Thyroid gland (tissue), 4 donors: ENCODE measurements at places on chromosomes 7 and 10. TPM values are rescaled to one million over a fixed set of nuclear protein-coding genes. Genes with fewer than 3 reads are reported as not detected.
A peak's percentile ranks its signal among the peaks of the same experiment; 100 is the strongest.

The PAPOLB gene
- total RNA-seq: 1.4 TPM

The HMX2 gene
- total RNA-seq: not detected

The PRSS37 gene
- not detected for total RNA-seq

DNA sequence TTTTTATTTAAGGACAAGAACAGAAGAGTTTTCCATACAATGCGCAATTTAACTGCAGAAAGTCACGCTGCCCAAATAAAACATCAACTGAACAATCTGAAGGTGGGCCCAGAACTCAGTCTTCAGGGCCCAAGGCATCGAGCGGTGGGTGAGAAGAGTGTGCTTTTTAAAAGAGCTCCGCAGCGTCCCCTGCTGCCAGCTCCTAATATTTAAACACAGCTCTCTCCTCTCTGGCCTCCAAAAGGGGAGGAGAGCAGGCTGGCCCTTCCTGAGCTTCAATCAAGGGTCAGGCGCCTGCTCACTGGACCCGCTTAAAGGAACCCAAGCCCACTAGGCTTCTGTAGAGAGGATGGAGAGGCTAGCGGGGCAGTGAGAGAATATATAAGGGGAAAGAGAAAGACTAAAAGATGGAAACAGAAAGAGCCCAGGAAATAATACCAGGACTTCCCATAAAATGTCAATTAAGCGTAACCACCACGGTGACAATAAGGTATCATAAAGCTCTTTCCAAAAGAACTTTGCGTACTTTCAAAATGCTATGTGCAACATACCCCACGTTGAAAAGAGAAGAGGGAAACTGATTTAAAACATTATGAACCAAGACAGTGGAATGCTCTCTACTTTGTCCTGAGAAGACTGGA lies 2.8 kb downstream of the FAM53B start:
- peaks cover 75% of the 10 kb centered on the region for H3K4me1 ChIP-seq
- DNase-seq: peak; percentile 91
- H3K27me3 ChIP-seq: no peaks in the 10 kb centered on the region
- H3K36me3 ChIP-seq: no peaks in the 10 kb centered on the region
- H3K27ac ChIP-seq: peak overlapping the region; percentile 98

GRCh38 chr7:24690251-24690650 lies 67.0 kb downstream of the GSDME start:
- H3K27ac ChIP-seq: no peak overlapping the region
- H3K36me3 ChIP-seq: no peaks in the 10 kb centered on the region
- DNase-seq: no peak
- no peaks in the 10 kb centered on the region for H3K27me3 ChIP-seq

GRCh38 chr10:12561307-12561706 lies 212.0 kb downstream of the CAMK1D start:
- peaks cover 12% of the 10 kb centered on the region for H3K4me1 ChIP-seq
- DNase-seq: no peak
- no peak overlapping the region for H3K27ac ChIP-seq
- no peaks in the 10 kb centered on the region for H3K27me3 ChIP-seq

- no peak overlapping the region for H3K4me3 ChIP-seq
- H3K27me3 ChIP-seq: no peaks in the 10 kb centered on the region
- H3K36me3 ChIP-seq: no peaks in the 10 kb centered on the region
- H3K4me1 ChIP-seq: no peaks in the 10 kb centered on the region
- H3K27ac ChIP-seq: no peak overlapping the region
Observed at GRCh38 chr10:62106929-62107519, 161.6 kb downstream of the RTKN2 start.

- H3K27ac ChIP-seq: no peak overlapping the region
- H3K4me1 ChIP-seq: no peaks in the 10 kb centered on the region
- no peak for DNase-seq
- no peaks in the 10 kb centered on the region for H3K36me3 ChIP-seq
- H3K4me3 ChIP-seq: no peak overlapping the region
Observed at GRCh38 chr7:148021507-148022045, 569.0 kb upstream of the C7orf33 start.

DNA sequence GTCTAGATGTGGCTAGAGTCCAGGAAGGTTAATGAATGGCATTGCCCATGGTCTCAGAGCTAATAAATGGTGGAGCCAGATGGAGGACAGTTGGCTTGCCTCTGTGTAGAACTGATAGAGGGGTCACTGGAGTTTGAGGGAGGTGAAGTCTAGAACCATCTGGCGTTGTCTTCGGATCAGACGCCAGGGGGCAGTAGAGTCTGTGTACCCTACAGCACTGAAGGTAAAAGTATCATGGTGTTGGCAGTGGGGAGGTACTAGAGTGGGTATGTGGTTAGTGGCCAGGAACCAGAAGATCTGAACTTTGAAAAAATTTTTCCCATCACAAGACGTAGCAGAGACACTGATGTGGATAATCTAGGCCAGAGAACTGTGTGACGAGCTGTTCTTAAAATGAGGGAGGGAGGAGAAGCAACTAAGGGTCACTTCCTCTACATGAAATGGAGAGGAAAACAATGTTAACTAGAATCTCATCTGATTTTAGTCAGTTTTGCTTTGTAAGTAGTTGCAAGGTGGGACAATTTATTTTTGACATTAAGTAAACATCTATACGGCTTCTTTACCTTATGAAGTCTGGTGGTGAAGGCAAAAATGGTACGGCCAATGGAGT lies 227.9 kb upstream of the PRSS58 start:
- H3K4me1 ChIP-seq: peaks cover 28% of the 10 kb centered on the region
- DNase-seq: no peak
- no peaks in the 10 kb centered on the region for H3K27me3 ChIP-seq
- H3K4me3 ChIP-seq: no peak overlapping the region

GRCh38 chr10:17808971-17809841 lies at the start of gene MRC1:
Gene MRC1 (plus strand): TSS chr10:17809348. CDS start chr10:17809466, 118 bp downstream.
- no peak for DNase-seq
- H3K27ac ChIP-seq: peak within 1 kb of the TSS; percentile 27
- H3K4me1 ChIP-seq: no peaks in the 10 kb centered on the region
- H3K36me3 ChIP-seq: no peaks in the 10 kb centered on the region
- H3K4me3 ChIP-seq: no peak within 1 kb of the TSS
- H3K27me3 ChIP-seq: no peaks in the 10 kb centered on the region
